ENCODE measurements at places on chromosomes 5 and 9.

DNA sequence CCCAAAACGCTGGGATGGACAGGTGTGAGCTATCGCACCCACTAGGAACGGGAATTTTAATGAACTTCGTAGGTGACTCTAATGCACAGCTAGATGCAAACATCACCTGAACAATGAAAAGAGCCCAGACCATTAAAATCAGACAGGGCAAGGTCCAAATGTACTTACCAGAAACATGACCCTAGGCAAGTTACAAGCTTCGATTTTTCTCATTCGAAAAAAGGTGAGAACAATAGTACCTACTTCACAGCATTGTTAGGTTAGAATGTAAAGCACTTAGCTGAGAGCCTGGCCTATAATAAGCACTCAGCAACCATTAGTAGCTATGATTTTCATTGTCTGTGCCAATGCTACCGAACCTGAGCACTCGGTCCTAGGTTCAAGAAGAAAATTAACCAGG lies 5.8 kb upstream of the KLHL3 start:
- DNase-seq, result no peak

- DNase-seq, result no peak
Observed at GRCh38 chr5:8952147-8952546, 593.7 kb downstream of the SEMA5A start.

GRCh38 chr5:133144245-133144981 lies 92.6 kb downstream of the HSPA4 start:
- no peak for DNase-seq

- DNase-seq, result no peak
Observed at GRCh38 chr5:155299386-155300005, 285.9 kb downstream of the KIF4B start.

- DNase-seq, result no peak
Observed at GRCh38 chr9:37311938-37312708, 110.4 kb upstream of the GRHPR start.

DNA sequence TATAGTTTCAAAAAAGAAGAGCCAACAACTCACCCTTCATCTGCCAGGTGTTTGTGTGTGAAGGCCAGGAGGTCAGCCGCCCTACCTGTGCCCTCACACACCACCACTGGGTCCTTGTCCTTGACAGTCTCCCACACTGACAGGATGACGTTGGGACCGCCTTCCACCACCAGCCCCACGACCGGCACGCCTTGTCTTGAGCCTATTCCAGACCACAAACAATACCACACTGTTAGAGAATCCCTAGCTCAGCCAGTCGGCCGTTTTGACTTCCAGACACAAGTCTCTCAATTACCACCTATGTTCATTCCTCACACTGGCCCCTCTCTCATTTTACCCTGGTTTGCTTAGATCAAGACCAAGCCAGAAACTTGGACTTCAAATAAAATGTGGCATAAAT lies 66.1 kb downstream of the TRPM6 start:
- DNase-seq, result no peak

GRCh38 chr9:13555516-13555915 lies 276.0 kb upstream of the MPDZ start:
- DNase-seq, result no peak

- no peak for DNase-seq
Observed at GRCh38 chr5:4883360-4883759, 256.8 kb upstream of the ADAMTS16 start.

Measured in aorta (tissue), 5 donors.